ENCODE measurements at places on chromosomes 7 and 10.

DNA sequence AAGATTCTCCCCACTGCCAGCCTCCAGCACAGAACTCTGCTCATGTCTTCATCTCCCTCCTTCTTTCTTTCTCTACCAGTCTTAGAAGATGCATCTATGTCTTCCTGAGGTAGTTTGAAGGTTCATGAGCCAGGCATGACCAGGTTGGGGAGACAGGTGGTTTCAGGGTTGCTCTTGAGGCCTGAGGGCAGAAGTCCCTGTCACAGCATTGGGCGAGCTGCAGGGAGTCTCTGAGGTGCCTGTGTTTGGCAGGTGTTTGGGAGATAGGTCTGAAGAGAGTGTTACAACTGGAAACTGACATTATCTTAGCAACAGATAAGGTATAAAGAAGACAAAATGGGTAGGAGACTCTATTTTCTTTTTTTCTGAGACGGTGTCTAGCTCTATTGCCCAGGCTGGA is 18.7 kb downstream of the PRSS2 start:
- DNase-seq: no peak

GRCh38 chr10:109253306-109253705 is 670.0 kb downstream of the XPNPEP1 start:
- DNase-seq: no peak

DNA sequence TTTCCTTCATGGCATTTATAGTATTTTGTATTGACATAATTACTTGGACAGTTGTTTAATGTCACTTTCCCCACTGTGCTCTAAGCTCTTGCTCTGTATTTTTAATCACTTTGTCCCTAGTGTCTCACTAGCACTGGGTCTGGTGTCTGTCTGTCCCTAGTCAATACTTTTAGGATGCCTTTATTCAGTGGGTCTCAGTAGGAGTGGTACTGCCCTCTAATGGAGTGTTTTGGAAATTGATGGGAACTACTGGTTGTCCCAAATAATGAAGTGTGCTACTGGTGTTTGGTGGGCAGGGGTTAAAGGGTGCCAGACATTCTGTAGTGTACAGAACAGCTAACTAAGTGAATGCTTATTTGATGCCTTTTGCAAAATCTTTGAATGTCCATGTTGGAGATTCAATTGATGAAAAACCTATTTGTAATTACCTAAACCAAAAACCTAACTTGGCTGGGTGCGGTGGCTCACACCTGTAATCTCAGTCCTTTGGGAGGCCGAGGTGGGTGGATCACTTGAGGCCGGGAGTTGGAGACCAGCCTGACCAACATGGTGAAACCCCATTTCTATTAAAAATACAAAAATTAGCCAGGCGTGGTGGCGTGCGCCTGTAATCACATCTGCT is 33.3 kb downstream of the CDK14 start:
- no peak for DNase-seq

DNA sequence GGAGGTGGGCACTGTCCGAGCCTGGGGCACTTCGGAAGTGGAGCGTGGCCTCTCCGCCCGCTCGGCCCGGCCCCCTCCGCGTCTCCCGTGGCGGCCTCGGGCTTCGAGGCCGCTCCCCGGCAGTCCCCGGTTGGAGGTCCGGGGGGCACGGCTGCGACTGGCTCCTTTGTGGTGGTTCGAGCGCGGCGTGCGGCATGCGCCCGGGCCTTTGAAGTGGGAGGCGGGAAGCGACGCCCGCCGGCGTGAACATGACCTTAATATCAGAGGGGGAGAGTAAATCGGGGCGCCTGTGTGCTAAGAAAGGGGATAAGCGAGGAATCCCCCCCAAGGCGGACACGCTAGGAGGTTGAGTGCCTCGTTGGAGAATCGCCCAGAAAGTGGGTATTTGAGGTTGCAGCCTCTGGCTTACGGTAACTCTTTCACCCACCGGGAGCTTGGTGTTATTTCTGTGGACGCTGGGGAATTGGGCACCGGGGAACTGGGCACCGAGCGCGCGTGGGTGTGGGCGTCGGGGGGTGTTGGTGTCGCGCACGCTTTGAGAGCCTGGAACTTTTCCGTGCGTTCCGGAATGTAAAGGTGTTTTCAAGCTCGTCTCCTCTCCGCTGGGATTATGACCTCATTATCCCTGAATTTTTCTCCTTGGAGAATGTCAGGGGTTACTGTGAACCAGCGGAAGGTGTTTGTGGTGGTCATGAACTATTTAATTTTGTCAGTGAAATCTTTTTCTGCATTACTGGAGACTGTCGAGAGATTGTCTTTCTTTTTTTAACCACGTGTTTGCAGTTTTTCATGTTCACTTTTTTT is 660 bp downstream of the SUV39H2 start:
- peak; percentile 40 for DNase-seq

DNA sequence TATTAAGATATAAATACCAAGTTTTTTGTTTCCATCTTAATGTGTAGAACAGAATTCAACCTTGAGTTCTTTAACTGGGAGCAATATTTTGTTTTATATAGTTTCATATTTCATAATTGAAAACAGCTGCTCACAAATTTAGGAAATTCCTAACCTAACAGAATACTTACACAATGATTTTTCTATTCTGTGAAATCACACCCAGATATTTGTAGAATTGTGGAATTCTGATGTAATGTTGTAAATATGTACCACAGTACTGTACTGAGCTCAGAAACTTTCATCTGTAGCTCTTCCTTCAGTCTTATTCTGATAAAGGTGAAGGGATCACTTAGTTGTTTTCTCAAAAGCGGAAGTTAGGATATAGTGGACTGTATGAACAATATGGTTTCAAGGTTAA is 143.4 kb upstream of the GLI3 start:
- DNase-seq: no peak
